Tibial nerve (tissue), 4 donors: ENCODE measurements at places on chromosomes 16 and 17. TPM values are rescaled to one million over a fixed set of nuclear protein-coding genes. Genes with fewer than 3 reads are reported as not detected.

GRCh38 chr17:66673668-66674276 is 161.1 kb upstream of the CACNG5 start:
- H3K36me3 ChIP-seq, result peaks cover 7% of the 10 kb centered on the region
- peak overlapping the region; percentile 49 for H3K27ac ChIP-seq
- peak; percentile 74 for DNase-seq

GRCh38 chr16:81654346-81654745 is 124.7 kb upstream of the PLCG2 start:
- H3K4me1 ChIP-seq, result peaks cover 5% of the 10 kb centered on the region
- no peaks in the 10 kb centered on the region for H3K27me3 ChIP-seq
- no peaks in the 10 kb centered on the region for H3K36me3 ChIP-seq

- H3K27ac ChIP-seq, result no peak overlapping the region
- no peaks in the 10 kb centered on the region for H3K27me3 ChIP-seq
- peaks cover 24% of the 10 kb centered on the region for H3K4me1 ChIP-seq
These were observed 9.0 kb upstream of the G6PC1 start for GRCh38 chr17:42891539-42892152.

DNA sequence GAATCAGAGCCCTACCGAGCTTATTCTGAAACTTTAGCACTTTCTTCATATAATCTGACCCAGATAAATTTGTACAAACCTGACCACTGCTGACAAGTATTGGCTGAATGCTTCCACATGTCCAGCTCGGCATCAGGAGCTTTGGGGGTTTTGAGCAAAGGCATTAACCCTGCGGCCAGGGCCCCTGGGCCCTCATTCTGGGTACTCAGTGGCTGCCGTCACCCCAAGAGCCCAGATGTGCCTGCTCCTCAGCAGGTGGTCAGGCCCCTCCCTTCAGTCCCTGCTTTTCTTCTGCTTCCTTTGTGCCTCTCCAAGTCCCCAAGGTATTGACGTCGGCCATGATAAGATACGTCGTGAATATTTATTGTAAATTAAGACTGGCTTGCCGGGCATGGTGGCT is 47.3 kb upstream of the CHMP6 start:
- H3K36me3 ChIP-seq, result no peaks in the 10 kb centered on the region
- peaks cover 31% of the 10 kb centered on the region for H3K4me1 ChIP-seq
- no peaks in the 10 kb centered on the region for H3K27me3 ChIP-seq

DNA sequence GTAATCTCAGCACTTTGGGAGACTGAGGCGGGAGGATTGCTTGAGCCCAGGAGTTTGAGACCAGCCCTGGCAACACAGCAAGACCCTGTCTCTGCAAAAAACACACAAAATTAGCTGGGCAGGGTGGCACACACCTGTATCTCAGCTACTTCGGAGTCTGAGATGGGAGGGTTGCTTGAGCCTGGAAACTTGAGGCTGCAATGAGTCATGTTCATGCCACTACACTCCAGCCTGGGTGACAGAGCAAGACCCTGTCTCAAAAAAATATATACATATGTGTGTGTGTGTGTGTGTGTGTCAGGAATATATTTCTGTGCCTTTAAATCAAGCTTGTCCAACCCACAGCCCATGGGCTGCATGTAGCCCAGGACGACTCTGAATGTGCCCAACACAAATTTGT is 55.2 kb downstream of the CRISPLD2 start:
- no peaks in the 10 kb centered on the region for H3K27me3 ChIP-seq
- H3K27ac ChIP-seq, result no peak overlapping the region
- no peaks in the 10 kb centered on the region for H3K36me3 ChIP-seq

- H3K36me3 ChIP-seq, result no peaks in the 10 kb centered on the region
- H3K4me3 ChIP-seq, result no peak overlapping the region
- H3K27ac ChIP-seq, result no peak overlapping the region
- no peaks in the 10 kb centered on the region for H3K4me1 ChIP-seq
- no peaks in the 10 kb centered on the region for H3K27me3 ChIP-seq
- peak; percentile 15 for DNase-seq
These were observed 58.0 kb downstream of the ASIC2 start for GRCh38 chr17:33234930-33235685.

DNA sequence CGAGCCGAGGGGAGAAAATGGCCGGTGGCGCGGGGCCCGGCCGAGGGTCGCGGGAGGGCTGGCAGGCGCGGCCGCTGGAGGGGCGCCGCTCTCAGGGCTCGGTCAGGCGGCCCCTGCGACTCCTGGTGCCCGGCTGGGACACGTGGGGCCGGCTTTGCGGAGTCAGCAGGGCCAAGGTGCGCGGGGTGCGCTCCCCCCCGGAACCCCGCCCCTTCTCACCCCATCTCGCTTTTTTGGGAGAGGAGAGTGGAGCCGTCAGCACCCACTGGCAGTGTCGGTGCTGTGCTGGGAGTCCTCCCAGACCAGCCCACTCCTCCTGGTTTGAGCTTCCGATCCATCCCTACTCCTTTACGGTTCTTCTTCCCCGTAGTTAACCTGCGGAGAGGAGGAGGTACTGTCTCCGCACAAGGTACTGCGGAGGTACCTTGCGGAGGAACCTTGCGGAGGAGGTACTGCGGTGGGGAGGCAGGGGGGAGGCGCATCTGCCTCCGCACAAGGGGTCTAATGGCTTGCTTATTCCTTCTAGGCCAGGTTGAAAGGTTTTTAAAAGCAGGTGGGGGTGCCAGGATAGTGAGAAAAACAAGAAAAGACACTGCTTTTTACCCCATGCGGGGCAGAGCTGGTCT is 19.1 kb upstream of the CBX8 start:
- H3K4me3 ChIP-seq, result no peak overlapping the region
- H3K4me1 ChIP-seq, result no peaks in the 10 kb centered on the region
- no peak for DNase-seq
- peaks cover 67% of the 10 kb centered on the region for H3K27me3 ChIP-seq
- H3K27ac ChIP-seq, result no peak overlapping the region

GRCh38 chr17:50037321-50038107 is 18.4 kb upstream of the ITGA3 start:
- H3K27ac ChIP-seq, result peak overlapping the region; percentile 58
- no peak overlapping the region for H3K4me3 ChIP-seq
- peak; percentile 14 for DNase-seq
- H3K4me1 ChIP-seq, result peaks cover 20% of the 10 kb centered on the region
- H3K27me3 ChIP-seq, result no peaks in the 10 kb centered on the region
- no peaks in the 10 kb centered on the region for H3K36me3 ChIP-seq

- H3K27me3 ChIP-seq, result no peaks in the 10 kb centered on the region
- H3K4me3 ChIP-seq, result peak overlapping the region; percentile 91
- no peak for DNase-seq
These were observed 1.6 kb upstream of the DUSP14 start for GRCh38 chr17:37488009-37488604.

- DNase-seq, result no peak
- no peaks in the 10 kb centered on the region for H3K27me3 ChIP-seq
- H3K4me3 ChIP-seq, result no peak overlapping the region
- no peaks in the 10 kb centered on the region for H3K36me3 ChIP-seq
- no peak overlapping the region for H3K27ac ChIP-seq
These were observed 171.6 kb upstream of the TNRC6C start for GRCh38 chr17:77786740-77787505.

- no peaks in the 10 kb centered on the region for H3K4me1 ChIP-seq
- no peak for DNase-seq
- no peaks in the 10 kb centered on the region for H3K36me3 ChIP-seq
- H3K27ac ChIP-seq, result no peak overlapping the region
These were observed 608.6 kb upstream of the GOT2 start for GRCh38 chr16:59342669-59343068.

- no peaks in the 10 kb centered on the region for H3K27me3 ChIP-seq
- no peak for DNase-seq
- no peak overlapping the region for H3K4me3 ChIP-seq
- H3K36me3 ChIP-seq, result no peaks in the 10 kb centered on the region
- no peak overlapping the region for H3K27ac ChIP-seq
These were observed 474.8 kb downstream of the SHISA9 start for GRCh38 chr16:13376174-13376573.

GRCh38 chr17:63826468-63827001 is 696 bp upstream of the PSMC5 start:
- no peak for DNase-seq

DNA sequence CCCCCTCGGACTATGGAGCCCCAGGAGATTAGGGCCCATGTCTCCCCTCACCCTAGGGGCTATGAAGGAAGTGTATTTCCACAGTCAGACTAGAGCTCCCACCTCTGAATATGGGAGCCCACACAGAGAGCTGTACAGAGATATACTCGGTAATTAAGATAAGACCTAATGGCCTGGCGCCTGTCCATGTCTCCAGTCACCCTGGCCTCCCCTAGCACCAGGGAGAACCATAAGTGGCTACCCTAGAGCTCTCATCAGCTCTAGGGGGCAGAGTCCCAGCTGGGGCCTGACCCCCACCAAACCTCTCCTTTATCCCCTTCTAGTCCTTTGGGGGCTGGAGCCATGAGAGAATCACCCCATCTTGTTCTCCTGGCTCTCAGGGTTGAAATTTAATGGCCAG is 2.4 kb downstream of the TMEM101 start:
- H3K36me3 ChIP-seq, result no peaks in the 10 kb centered on the region
- peaks cover 6% of the 10 kb centered on the region for H3K27me3 ChIP-seq
- H3K4me3 ChIP-seq, result no peak overlapping the region

- H3K36me3 ChIP-seq, result no peaks in the 10 kb centered on the region
- no peak overlapping the region for H3K4me3 ChIP-seq
- H3K27me3 ChIP-seq, result peaks cover 27% of the 10 kb centered on the region
- H3K27ac ChIP-seq, result no peak overlapping the region
- no peak for DNase-seq
- H3K4me1 ChIP-seq, result no peaks in the 10 kb centered on the region
These were observed 19.4 kb upstream of the SSTR5 start for GRCh38 chr16:1053121-1053521.

DNA sequence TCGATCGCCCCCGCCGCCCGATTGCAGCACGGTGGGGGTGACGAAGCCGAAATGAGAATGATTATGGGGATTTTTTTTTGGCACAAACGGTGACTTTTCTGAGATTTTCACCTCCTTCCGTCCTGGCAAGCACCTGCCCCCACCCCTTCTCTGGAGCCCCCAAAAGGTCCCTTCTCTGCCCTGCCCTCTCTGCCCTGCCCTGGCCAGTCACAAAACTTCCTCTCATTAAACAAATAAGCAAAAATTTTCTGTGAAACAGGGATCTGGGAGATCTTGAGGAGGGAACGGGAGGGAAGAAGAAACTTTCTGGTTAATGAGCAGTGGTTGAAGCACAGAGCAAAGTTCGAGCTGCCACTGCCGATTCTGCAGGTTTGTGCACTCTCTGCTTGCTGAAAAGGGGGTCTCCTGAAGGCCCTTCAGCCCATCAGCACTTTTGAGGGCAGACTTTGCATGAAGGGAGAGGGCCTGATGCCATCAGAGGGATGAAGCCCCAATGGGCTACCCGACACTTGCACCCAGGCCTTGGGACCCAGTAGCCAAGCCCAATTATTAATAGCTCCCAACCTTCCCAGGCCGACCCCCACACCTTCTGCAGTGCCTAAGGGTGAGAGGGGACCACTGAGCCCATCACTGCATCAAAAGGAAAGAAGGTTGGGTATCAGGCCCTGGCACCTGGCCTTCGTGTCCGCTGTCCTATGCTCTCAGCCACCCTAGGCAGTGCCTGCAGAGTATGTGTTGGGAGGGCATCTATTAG is 1.0 kb upstream of the HOXB8 start:
- no peaks in the 10 kb centered on the region for H3K36me3 ChIP-seq
- no peak overlapping the region for H3K27ac ChIP-seq
- no peaks in the 10 kb centered on the region for H3K4me1 ChIP-seq
- H3K27me3 ChIP-seq, result peaks cover 5% of the 10 kb centered on the region

- H3K36me3 ChIP-seq, result no peaks in the 10 kb centered on the region
- H3K4me3 ChIP-seq, result no peak overlapping the region
- DNase-seq, result no peak
- H3K27ac ChIP-seq, result no peak overlapping the region
- peaks cover 49% of the 10 kb centered on the region for H3K27me3 ChIP-seq
These were observed 12.2 kb upstream of the CBFA2T3 start for GRCh38 chr16:88988980-88989811.

DNA sequence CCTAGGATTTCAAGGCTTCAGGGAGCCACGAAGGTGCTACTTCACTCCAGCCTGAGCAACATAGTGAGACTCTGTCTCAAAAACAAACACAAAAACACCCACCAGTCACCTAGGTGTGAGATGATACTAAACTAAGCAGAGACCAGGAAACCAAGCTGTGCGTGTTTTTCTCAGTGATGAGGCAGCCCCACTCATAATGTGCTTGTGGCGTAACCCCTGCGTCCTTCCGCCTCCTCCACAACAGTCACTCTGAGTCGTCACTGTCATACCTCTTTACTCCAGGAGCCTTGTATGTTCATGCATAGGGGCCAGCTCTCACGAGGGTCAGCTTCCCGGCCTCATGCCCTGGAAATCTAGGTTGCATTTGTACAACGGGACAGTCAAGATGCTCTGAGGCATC is 31.1 kb upstream of the SLC47A1 start:
- DNase-seq, result no peak
- H3K27me3 ChIP-seq, result no peaks in the 10 kb centered on the region
- H3K36me3 ChIP-seq, result no peaks in the 10 kb centered on the region

DNA sequence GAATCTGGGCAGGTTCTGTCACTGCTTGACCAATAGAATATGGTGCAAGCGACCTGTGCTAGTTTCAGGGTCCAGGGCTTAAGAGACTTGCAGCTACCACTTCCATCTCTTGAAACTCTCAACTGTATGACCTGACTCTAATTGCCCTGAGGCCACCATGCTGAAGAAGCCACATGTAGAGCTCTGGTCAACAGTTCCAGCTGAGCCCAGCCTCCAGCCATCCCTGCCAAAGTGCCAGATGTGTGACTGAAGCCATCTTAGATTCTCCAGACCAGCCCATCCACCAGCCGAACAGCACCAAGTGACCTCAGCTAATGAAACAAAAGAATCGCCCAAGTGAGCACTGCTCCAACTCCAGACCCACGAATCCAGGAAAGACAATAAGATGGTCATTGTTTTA is 3.4 kb upstream of the MT2A start:
- no peaks in the 10 kb centered on the region for H3K36me3 ChIP-seq
- H3K4me1 ChIP-seq, result peaks cover 40% of the 10 kb centered on the region
- DNase-seq, result no peak
- H3K27me3 ChIP-seq, result no peaks in the 10 kb centered on the region

DNA sequence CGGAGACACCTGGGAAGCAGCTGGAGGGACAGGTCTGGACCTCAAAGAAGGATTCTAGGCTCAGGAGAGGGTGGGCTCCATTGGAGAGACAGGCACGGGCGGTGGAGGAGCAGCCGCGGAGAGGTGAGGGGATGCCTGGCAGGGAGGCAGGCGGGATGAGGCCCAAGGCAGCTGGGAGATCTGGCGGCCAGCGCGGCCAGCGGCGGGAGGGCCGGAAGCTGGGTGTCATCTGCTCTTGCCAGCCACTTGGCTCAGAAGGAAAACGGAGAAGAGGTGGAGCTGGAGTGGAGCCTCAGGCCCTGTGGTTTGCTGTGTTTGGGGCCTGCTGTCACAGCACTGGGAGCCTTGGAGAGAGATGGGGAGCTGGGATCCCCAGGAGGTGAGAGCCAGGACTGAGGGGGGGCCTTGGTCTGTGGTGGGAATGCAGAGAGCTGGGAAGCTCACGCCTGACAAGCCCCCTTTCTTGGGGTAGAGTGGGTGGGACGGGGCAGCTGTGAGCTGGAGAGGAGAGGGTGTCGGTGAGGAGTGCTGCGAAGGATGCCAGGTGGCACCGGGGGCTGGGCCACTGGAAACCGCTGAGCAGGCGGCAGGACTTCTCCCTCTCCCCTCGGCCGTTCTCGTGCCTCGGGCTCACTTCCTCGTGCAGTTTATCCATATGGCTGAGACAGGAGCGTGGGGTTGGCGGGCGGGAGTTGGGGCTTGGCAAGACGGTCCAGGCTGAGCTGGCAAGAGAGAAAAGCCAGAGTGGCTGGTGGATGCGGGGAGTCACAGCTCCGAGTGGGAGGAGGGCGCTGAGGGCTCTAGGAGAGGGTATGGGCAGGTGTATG is 8.0 kb downstream of the TBC1D24 start:
- DNase-seq, result peak; percentile 59
- peak overlapping the region; percentile 61 for H3K27ac ChIP-seq
- peak overlapping the region; percentile 21 for H3K4me3 ChIP-seq

Gene DNAH17
- total RNA-seq, result under 0.01 TPM

Gene CDH8
- total RNA-seq, result not detected

Gene ZPBP2
- not detected for total RNA-seq

Gene MYO18A
- 102 TPM for total RNA-seq

Gene MCRIP1
- 78.7 TPM for total RNA-seq
